ENCODE measurements at places on chromosomes 6 and 20. TPM values are rescaled to one million over a fixed set of nuclear protein-coding genes. Genes with fewer than 3 reads are reported as not detected.

Gene HLA-DRA
- 101 TPM for total RNA-seq

DNA sequence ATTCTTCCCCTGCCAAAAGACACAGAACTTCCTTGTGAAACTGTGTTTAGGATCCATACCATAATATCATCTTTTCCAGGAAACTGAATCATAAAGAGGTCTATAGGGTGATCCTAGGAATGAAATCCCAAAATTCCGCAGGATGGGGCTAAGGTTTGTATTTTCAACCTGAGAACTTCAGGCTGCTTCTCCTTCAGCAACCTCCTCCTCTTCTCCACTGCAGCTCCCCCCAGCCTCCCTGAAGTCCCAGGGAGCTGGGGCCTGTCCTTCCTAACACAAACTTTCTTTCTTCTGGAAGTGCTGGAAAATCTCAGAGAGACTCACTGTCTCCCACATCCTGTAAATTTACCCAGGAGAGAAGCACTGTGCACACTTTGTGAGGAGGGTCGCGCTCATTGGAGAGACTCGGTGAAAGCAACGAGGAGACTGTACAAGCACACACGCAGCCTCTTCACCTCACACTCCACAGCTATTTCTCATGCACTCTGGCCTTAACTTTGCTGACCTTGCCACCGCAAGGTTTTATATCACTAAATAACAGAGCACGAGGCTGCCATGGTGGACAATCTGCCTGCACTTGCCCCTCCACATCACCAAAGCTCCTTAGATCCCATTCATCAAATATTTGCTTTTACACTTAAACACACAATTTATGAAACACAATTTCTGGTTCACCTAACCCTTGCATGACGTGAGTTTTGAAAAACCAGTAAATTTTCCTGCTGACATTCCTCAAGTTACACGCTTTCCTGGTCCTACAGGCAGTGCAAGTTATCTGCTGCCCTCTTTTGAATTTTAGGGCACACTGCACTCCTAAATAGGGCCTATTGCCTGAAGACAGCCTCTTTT lies 14.3 kb downstream of the ID4 start:
- DNase-seq: no peak

DNA sequence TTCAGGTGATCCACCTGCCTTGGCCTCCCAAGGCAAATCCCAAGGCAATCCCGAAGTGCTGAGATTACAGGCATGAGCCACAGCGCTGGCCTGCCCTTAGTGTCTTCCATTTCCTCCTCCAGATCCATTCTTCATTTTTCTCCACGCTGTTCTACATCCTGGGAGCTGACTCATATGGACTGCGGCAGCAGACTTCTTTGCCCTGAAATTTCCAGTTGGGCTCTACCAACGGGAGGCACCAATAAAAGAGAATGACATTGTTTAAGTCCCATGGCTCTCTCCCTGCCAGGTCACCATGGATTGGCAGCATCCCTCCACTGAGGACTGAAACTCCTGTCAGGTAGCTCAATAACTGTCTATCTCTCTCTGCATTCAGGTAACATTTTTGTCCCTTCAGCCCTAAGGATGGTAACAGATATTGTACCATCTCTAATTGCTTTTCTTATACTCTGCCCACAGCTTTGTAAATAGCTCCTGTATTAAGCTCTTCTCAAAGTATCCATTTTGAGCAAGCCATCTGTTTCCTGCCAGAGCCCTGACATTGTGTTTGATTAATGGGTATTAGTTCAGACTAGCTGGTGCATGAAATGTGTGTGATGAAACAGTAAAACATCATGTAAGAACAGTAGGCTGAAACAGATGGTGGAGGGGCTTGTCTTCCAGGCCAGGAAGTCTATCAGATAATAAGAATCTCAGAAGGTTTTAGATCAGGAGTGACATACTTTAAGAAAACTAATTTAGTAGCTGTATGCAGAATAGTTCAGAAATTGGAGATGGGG lies 3.6 kb downstream of the TBCC start:
- peak; percentile 17 for DNase-seq

DNA sequence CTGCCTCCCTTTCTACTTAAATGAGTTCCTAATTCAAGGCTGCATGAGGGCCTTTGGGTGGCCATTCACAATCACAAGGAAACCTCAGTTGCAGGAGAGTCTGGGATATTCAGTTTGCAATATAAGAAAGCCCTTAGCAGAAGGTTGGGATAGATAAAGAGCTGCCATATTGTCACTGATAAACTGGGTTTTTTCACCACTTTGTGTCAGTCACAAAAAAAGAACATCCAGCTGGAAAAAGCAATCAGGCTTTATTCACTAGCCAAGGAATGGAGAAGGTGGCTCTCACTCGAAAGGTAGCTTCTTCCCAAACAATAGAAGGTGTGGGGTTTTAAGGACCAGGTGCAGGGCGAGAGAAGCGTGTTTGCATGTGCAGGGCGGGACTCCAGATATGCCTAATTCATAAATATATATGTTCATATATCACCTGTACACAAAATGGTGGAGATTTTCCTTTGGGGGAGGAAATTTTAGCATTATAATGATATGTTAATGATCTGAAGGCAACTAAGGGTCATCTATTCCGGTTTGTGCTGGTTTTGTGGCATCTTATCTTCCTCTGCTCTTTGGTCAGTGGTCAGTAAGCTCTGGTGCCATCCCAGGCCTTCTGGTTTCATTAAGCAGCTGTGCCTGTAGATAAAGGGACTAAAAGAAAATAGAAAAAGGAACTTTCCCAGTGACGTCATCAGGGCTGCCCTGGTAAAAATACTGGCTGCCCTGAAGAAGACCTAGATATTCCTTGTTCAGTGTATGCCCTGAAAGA lies 97.1 kb upstream of the IYD start:
- no peak for DNase-seq

Gene USP49
- total RNA-seq: 2.7 TPM

GRCh38 chr6:90403489-90404381 lies 107.1 kb upstream of the BACH2 start:
- DNase-seq: no peak

Gene RBM38
- total RNA-seq: 32.7 TPM

GRCh38 chr6:131787766-131788712 lies 19.8 kb upstream of the ENPP1 start:
- no peak for DNase-seq

DNA sequence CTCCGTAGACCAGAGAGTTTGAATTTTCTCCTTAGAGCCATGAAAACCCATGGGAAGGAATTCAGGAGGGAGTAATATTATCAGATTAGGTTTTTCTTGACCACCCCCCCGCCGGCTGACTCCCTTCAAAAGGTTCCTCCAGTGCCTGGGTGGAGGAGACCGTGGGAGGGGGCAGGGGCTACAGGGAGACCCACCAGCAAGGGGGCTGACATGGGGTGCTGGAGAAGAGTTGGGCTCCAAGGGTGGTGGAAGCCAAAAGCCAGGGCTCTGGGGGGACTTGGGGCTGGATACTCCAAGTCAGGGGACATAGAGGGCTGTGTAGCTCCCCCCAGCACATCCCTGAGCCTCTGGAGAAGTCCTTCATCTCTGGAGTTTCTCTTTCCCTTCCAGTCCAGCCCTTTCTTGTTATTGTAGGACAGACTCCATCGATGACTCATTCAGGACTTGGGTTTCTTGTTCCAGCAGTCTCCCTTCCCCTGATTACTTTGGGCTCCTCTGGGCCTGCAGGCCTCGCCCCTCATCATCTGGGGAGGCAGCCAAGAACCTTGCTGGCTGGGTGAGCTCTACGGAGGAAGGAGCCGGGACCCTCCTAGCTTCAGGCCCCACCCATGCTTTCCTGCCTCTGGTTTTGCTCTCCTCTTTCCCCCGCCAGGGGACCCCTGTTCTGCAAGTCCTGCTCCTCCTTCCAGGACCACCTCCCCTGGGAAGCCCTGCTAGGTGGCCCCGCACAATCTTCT lies 10.5 kb upstream of the KIAA1755 start:
- peak; percentile 83 for DNase-seq

DNA sequence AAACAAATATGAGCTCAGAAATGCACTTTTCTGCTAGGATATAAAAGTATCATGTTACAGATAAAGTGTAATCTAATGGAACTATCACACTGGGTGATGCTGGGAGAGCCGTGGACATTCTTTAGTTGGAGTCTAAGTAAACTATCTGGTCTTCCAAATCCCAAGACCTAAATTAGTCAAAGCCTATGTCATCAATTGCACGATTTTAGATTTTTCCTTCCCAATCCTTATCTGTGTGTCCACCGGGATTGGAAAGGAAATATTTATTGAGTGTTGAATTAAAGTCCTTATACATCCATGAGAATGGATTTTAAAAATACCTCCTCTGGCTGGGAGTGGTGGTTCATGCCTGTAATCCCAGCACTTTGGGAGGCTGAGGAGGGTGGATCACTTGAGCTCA lies 19.6 kb upstream of the MRAP2 start:
- DNase-seq: no peak

- DNase-seq: no peak
Measured at GRCh38 chr20:40471261-40471629, 217.8 kb downstream of the MAFB start.

Gene NRSN1
- not detected for total RNA-seq

Gene CCDC170
- total RNA-seq: 1.7 TPM

Gene SMIM28
- total RNA-seq: not detected

- DNase-seq: no peak
Measured at GRCh38 chr6:27135087-27135657, 112.3 kb upstream of the PRSS16 start.

Measured in posterior vena cava (tissue), 2 donors.